ENCODE measurements at places on chromosomes 2 and 18.

GRCh38 chr2:10489842-10490555 is 41.9 kb upstream of the ODC1 start:
- no peak for DNase-seq

- no peak for DNase-seq
Observed at GRCh38 chr2:202164411-202164810, 74.0 kb downstream of the SUMO1 start.

GRCh38 chr2:37013315-37013641 is 46.9 kb upstream of the STRN start:
- DNase-seq: no peak

DNA sequence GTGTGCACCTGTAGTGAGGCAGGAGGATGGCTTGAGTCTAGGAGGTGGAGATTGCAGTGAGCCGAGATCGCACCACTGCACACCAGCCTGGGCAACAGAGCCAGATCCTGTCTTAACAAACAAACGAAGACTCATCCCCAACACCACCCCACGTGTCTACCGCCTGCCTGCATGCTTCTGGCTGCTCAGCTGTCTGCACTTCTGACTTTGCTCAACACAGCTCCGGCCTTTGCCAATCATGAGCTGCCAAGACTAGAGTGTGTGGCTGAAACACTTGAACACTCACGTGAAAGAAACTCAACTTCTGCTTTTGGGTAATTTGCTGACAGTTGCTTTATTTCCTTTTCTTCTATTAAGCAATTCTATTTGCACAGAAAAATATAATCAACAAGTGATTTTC is 32.1 kb upstream of the SP3 start:
- DNase-seq: peak; percentile 84

DNA sequence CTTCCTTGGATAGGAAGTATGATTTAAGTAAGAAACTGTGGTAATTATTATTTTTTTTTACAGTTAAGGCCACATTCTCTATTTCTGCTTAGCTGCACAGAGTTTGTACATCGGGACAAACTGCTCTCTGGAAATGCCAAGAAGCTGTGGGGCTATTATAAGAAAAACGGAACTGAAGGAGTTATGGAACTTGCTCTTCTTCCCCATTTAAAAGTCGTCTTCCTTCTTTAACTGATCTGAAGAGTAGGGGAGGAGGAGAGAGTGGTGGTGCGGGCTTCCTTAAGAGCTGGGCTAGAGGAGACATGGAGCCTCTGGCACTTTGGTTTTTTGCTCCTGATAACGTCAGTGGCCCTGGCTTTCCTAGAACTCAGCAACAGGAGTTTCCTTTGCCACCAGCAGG is 54.4 kb downstream of the RAB31 start:
- no peak for DNase-seq

GRCh38 chr18:79695269-79695668 is 15.7 kb downstream of the CTDP1 start:
- no peak for DNase-seq

- no peak for DNase-seq
Observed at GRCh38 chr2:46333912-46334311, 36.7 kb downstream of the EPAS1 start.

- DNase-seq: no peak
Observed at GRCh38 chr2:75640621-75641121, 5.9 kb upstream of the MRPL19 start.

- no peak for DNase-seq
Observed at GRCh38 chr2:209821806-209822205, 50.2 kb downstream of the UNC80 start.
